ENCODE measurements at places on chromosomes 5 and 9. TPM values are rescaled to one million over a fixed set of nuclear protein-coding genes. Genes with fewer than 3 reads are reported as not detected.

The ZNF483 gene
- 5.0 TPM for total RNA-seq

The IL4 gene
- total RNA-seq = not detected

The CANX gene
- 766 TPM for total RNA-seq

The FOXD4 gene
- 2.8 TPM for total RNA-seq

The GRIN3A gene
- not detected for total RNA-seq

The NTNG2 gene
- total RNA-seq = 2.5 TPM

The AKNA gene
- total RNA-seq = 20.6 TPM

The PRDM9 gene
- not detected for total RNA-seq

The GRM6 gene
- total RNA-seq = not detected

The CER1 gene
- not detected for total RNA-seq

The SHOC1 gene
- 1.1 TPM for total RNA-seq

The DOCK2 gene
- 0.89 TPM for total RNA-seq

The SGCD gene
- total RNA-seq = not detected

The LCP2 gene
- total RNA-seq = 0.61 TPM

The ERAP2 gene
- 2.2 TPM for total RNA-seq

The TMEM232 gene
- total RNA-seq = 1.2 TPM

The AK8 gene
- 2.5 TPM for total RNA-seq

The PHPT1 gene
- 148 TPM for total RNA-seq

The GDNF gene
- total RNA-seq = not detected

The SCGB3A2 gene
- total RNA-seq = not detected

The PCSK5 gene
- 6.9 TPM for total RNA-seq

The PCDHGA3 gene
- not detected for total RNA-seq

The TEX48 gene
- total RNA-seq = not detected

Data from HCT116 (cell line).